CD14-positive monocyte (primary cell): ENCODE measurements at places on chromosomes 12 and 14. TPM values are rescaled to one million over a fixed set of nuclear protein-coding genes. Genes with fewer than 3 reads are reported as not detected.

Gene C12orf54
- polyA plus RNA-seq: not detected in 2 replicates

Gene APOF
- not detected for polyA plus RNA-seq

DNA sequence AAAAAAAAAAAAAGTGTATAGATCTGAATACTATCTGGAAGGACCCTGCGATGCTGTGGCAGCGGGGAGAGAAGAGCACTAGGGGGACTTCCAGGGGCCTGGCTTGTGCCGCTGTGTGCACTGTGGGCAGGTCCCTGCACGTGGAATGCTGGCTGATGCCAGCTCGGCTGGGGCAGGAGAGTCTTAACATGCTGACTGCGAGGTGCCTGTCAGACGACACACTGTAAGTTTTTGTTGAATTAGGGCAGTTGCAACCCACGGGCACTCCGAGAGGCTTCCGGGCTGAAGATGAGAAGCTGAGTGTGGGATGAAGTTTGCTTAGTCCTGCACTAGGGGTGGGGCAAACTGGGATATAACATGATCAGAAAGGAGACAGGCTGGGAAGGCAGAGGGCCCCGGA, 10.7 kb downstream of the GLT1D1 start:
- no peak overlapping the region for H3K4me3 ChIP-seq
- peaks cover 8% of the 10 kb centered on the region for H3K36me3 ChIP-seq
- no peaks in the 10 kb centered on the region for H3K27me3 ChIP-seq
- DNase-seq: no peak
- no peaks in the 10 kb centered on the region for H3K4me1 ChIP-seq

GRCh38 chr12:55723516-55724225, 3.5 kb downstream of the RDH5 start:
- no peak for DNase-seq
- no peak overlapping the region for H3K27ac ChIP-seq
- peaks cover 19% of the 10 kb centered on the region for H3K4me1 ChIP-seq
- H3K27me3 ChIP-seq: no peaks in the 10 kb centered on the region
- H3K36me3 ChIP-seq: peaks cover 83% of the 10 kb centered on the region

GRCh38 chr12:9109737-9110491, 5.8 kb downstream of the A2M start:
- DNase-seq: no peak
- no peak overlapping the region for H3K4me3 ChIP-seq
- H3K4me1 ChIP-seq: no peaks in the 10 kb centered on the region
- H3K27ac ChIP-seq: no peak overlapping the region
- no peaks in the 10 kb centered on the region for H3K27me3 ChIP-seq
- no peaks in the 10 kb centered on the region for H3K36me3 ChIP-seq
